Gastrocnemius medialis (tissue), 4 donors: ENCODE measurements at places on chromosomes 2 and 18.

DNA sequence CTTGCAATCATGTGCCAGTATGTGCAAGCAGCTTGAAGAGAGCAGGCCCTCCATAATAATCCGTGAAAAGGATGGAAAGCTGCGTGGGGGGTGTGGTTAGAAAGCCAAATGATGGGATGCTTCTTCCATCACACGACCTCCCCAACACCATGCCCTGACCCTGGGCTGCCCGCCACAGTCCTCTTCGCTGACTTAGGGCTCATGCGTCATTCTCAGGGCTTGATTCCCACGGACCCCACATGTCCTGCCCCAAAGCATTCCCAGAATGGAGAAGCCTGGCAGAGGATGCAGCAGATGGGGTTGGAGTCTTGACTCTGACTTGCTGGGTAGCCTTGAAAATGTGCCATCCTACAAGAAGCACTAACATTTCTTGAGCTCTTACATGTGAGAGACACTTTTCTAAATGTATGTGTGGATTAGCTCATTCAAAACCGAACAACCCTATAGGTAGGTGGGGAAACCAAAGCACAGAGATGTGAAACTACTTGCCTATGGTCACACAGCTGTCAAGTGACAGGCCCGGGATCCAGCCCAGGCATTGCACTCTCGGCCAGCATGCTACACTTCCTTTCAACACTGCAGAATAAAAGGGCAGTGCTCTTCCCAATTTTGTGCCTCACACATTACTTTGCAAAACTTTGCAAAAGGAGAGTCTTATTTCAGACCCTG, 3.7 kb downstream of the TNS1 start:
- H3K27me3 ChIP-seq = no peaks in the 10 kb centered on the region
- DNase-seq = no peak
- no peaks in the 10 kb centered on the region for H3K36me3 ChIP-seq
- peaks cover 40% of the 10 kb centered on the region for H3K4me1 ChIP-seq

GRCh38 chr18:70276416-70277191, 12.2 kb upstream of the SOCS6 start:
- no peaks in the 10 kb centered on the region for H3K27me3 ChIP-seq
- H3K4me1 ChIP-seq = no peaks in the 10 kb centered on the region
- DNase-seq = no peak

- H3K4me1 ChIP-seq = no peaks in the 10 kb centered on the region
- no peak for DNase-seq
- H3K36me3 ChIP-seq = no peaks in the 10 kb centered on the region
- no peak overlapping the region for H3K27ac ChIP-seq
- H3K4me3 ChIP-seq = no peak overlapping the region
These were observed 11.2 kb upstream of the SERPINB7 start for GRCh38 chr18:63763831-63764600.

GRCh38 chr2:23862716-23863426, 64.1 kb downstream of the ATAD2B start:
- no peak overlapping the region for H3K27ac ChIP-seq
- no peaks in the 10 kb centered on the region for H3K27me3 ChIP-seq

- no peak for DNase-seq
- H3K4me1 ChIP-seq = no peaks in the 10 kb centered on the region
- H3K27ac ChIP-seq = no peak overlapping the region
- no peaks in the 10 kb centered on the region for H3K36me3 ChIP-seq
- no peaks in the 10 kb centered on the region for H3K27me3 ChIP-seq
- H3K4me3 ChIP-seq = no peak overlapping the region
These were observed 451.0 kb upstream of the SETBP1 start for GRCh38 chr18:44229693-44230108.
